CD4-positive, alpha-beta T cell treated with Interleukin-6 at 100 ng/mL for 8 hours (primary cell): ENCODE measurements at places on chromosomes 2 and 18.
A peak's percentile ranks its signal among the peaks of the same experiment; 100 is the strongest.

DNA sequence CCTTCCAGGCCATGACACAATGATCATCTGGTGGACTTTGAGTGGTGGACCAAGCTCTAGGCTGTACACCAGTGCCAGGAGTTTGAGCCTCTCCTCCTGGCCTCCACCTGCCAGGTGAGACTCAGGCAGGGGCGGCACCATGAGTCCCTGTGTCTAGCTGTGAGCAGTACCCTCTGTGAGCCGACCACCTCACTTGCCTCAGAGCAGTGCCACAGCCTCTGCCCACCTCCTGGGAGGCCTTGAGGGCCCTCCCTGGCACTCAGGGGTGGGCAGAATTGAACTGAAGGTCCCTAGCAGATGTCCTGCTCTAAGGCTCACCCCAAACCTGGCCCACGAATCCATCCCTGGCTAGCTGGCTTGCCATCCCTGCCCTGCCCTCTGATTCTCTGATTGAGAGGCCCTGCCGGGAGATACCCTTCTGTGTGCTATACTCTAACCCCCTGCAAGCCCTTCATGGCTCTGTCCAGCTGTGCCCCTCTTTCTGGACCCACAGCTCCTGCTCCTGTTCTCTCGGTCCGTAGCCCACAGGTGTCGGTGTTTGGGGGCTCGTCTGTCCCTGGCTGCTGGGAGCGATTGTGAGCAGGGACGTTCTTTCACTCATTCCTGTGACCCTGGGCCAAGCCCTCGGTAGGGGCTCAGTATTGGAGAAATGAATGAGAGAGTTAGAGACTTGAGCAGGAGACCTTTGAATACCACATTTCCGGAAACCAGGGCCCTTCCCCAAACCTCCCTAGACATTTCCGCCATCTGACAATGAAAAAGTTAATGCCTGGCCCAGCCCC is 70.0 kb downstream of the INHBB start:
- DNase-seq, result no peak

DNA sequence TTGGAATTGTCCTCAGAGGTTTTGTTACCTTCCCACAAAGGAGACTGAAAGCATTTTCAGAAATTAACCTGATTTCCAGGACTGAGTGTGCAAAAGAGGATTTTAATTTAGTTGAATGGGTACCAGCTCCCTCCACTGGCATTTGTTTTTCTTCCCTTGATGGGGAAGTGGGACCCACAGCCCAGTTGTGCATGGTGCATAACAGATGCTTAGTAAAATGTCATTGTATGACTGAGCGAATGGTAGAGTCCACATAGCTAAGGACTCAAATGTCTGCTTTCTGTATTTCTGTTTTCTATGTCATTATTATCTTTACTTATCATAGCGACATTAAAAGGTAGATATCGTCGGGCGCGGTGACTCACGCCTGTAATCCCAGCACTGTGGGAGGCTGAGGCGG is 75.5 kb upstream of the RAPH1 start:
- no peak for DNase-seq

- DNase-seq, result no peak
Measured at GRCh38 chr18:74284191-74284979, 7.4 kb downstream of the CYB5A start.

DNA sequence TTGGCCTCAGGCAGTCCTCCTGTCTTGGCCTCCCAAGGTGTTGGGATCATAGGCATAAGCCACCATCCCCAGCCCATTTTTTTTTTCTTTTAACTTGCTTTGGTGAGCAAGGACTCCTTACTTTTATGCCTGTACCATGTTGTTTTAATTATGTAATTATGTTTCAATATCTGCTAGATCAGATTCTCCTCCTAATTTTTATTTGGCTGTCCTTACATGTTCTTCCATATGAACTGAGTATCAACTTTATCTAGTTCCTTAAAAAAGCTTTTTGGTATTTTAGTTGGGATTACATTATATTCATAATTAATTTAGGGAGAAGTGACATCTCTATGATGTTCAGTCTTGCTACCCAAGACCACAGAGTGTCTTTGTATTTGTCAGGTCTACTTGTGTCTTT is 16.3 kb downstream of the GPN1 start:
- DNase-seq, result no peak

GRCh38 chr2:30300456-30301221 is 69.3 kb downstream of the LBH start:
- DNase-seq, result no peak

DNA sequence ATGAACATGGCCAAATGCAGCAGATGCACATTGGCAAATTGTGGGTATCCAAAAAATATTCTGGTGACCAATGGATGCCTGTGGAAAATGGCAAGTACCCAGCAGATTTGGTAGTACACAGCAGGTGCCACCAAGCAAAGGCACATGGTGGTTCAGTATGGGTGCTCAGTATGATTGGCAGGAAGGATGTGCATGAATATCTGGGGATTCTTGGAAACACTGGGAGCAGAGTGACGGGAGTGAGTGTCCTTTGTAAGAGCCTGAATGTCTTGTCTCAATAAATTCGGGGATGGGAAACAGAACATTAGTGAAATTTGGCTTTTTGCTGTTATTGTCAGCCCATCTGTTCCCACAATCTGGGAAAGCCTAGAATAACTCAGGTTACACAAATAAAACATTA is 36.8 kb upstream of the ACADL start:
- no peak for DNase-seq

DNA sequence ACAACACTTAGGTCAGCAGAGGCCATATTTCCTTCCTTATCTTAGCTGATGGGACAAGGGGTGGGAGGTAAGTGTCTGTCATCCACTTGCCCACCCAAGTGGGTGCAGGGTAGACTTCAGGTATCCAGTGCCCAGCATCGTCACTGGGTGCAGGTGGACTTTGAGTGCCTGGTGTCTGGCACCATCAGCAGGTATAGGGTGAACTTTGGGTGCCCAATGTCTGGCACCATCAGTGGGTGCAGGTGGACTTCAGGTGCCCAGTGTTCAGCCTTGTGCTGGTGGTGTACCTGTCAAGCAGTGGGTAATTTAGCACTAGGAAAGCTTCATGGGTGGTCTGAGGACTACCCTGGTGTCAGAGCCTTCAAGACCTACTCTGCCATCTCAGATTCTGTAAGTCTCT is 175.6 kb downstream of the SEPTIN10 start:
- no peak for DNase-seq

GRCh38 chr2:173468266-173468793 is 113.7 kb downstream of the CDCA7 start:
- DNase-seq, result no peak

- DNase-seq, result peak; percentile 55
Measured at GRCh38 chr2:144320491-144320890, 199.4 kb downstream of the ZEB2 start.

- DNase-seq, result no peak
Measured at GRCh38 chr18:13645093-13645492, 81.3 kb downstream of the FAM210A start.

DNA sequence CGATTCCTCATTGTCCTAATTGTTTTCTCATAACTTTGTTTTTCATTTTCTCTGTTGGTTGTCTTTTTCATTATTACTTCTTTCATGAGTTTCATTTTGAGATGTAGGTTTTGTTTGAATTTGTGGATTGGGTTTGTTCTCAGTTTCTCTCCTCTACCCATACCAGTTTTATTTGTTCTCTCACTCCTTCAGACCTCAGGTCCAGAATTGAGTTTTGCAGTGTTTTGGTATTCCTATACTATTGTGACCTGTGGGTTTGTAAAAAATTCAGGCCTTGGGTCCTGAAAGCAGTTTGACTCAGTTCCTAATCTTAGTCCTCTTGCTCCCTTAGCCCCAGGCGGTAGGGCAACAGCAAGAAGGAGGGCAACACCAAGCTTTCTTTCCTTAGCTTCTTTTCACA is 28.3 kb upstream of the UBE2E3 start:
- DNase-seq, result no peak

DNA sequence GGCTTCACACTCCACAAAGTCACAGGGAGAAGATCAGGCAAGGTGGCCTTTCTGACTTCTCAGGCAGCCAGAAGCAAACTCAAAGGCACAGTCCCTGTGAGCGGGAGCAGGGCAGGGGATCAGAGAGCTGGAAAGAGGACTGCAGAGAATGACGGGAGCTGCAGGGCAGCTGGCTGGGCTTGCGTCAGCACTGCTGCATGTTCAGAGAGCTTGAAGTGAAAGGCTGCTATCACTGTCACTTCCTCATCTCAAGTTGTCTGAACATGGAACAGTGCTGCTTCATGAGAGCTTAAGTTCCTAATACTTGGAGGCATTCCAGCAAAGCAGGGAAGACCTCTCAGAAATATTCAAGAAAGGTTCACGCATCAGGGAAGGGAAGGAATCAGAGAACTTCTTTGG is 20.4 kb downstream of the TGFBRAP1 start:
- DNase-seq, result no peak

- no peak for DNase-seq
Measured at GRCh38 chr2:15899751-15900493, 40.4 kb upstream of the MYCN start.

DNA sequence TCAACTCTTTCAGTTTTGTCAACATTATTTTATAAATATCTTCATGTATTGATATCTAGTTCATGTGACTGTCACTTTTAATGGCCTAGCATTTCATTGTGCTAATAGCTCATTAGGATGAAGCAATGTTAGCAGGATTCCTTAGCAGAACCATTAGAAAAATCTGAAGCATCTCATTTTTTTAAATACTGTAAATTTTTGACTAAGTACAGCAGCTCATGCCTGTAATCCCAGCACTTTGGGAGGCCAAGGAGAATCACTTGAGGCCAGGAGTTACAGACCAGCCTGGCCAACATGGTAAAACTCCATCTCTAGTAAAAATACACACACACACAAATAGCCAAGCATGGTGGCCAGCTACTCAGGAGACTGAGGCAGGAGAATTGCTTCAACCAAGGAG is 15.6 kb upstream of the ANTXR1 start:
- no peak for DNase-seq

GRCh38 chr2:120952318-120952717 is 216.7 kb downstream of the GLI2 start:
- DNase-seq, result no peak

DNA sequence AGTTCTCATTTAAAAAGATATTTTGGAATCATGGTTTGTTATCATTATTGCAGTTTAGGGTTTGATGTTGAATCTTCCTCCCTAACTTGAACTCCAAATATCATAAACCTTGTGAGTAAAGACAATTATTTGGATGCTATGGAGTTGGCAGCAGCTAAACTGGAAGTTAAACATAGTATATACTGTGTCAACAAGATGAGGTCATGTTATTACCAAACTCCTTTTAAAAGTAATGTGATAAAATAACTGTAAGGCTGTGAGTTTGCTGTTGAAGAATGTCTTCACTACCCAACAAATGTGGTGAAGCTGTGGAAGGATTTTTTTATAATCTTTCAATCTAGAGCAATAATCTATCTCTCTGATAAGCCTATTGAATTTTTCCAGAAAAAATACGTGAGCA is 16.0 kb downstream of the DNAH6 start:
- DNase-seq, result no peak

DNA sequence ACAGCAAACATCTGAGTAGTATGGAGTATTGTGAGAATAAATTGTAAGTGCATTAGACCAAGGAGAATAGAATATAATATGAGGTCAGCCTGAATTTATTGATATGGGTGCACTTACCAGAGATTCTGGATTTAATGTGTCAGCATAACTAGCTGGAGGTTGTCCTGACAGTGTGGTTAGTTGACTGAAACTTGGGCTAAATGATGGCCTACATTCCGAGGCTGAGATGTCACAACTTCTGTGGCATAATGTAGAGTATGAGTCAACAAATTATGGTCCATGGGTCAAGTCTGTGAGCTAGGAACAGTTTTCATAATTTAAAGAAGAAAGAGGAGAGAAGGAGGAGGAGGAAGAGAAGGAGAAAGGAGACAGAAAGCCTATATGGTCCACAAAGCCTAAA is 127.6 kb downstream of the QPCT start:
- DNase-seq, result no peak

DNA sequence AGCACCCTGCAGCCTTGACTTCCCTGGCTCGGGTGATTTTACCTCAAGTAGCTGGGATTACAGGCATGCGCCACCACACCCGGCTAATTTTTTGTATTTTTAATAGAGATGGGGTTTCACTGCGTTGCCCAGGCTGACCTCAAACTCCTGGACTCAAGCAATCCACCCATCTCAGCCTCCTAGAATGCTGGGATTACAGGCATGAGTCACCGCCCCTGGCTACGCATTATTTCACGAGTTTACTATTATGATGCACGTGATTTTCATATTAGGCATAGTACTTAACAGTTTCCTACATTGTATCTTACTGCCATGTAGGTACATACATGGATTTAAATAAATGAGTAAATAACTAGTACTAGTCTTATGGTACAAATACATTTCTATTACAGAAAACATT is 4.4 kb downstream of the DYNC2LI1 start:
- DNase-seq, result no peak

- no peak for DNase-seq
Measured at GRCh38 chr2:213185147-213185822, 33.9 kb upstream of the IKZF2 start.

DNA sequence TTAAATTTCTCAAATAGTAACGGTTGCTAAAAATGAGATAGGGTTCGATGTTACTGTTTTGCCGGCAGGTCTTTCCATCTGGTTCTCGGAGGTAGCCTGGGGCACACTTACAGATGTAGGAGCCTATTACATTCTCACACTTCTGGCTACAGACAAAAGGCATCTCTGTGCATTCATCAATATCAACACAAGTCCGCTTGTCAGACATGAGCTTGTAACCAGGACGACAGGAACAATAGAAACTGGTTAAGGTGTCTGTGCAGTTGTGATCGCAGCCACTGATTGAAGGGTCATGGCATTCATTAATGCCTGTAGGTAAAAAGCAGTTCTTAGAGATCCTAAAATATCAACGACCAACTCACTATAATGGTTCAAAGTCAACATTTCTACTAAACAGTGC is 116.3 kb downstream of the DHRS9 start:
- no peak for DNase-seq

GRCh38 chr2:38935568-38936172 is 46.0 kb downstream of the ARHGEF33 start:
- no peak for DNase-seq

GRCh38 chr18:62558015-62558663 is 35.3 kb downstream of the ZCCHC2 start:
- no peak for DNase-seq

- no peak for DNase-seq
Measured at GRCh38 chr2:98583816-98584618, 24.3 kb downstream of the COA5 start.

- DNase-seq, result no peak
Measured at GRCh38 chr2:8754106-8754776, 72.4 kb downstream of the ID2 start.
